ENCODE measurements at places on chromosomes 12 and 14.

GRCh38 chr12:5511256-5511643 lies 79.3 kb downstream of the NTF3 start:
- DNase-seq: no peak

- DNase-seq: no peak
These were observed 52.4 kb upstream of the EIF5 start for GRCh38 chr14:103281496-103282231.

- DNase-seq: no peak
These were observed 8.0 kb upstream of the C12orf42 start for GRCh38 chr12:103503546-103504480.

DNA sequence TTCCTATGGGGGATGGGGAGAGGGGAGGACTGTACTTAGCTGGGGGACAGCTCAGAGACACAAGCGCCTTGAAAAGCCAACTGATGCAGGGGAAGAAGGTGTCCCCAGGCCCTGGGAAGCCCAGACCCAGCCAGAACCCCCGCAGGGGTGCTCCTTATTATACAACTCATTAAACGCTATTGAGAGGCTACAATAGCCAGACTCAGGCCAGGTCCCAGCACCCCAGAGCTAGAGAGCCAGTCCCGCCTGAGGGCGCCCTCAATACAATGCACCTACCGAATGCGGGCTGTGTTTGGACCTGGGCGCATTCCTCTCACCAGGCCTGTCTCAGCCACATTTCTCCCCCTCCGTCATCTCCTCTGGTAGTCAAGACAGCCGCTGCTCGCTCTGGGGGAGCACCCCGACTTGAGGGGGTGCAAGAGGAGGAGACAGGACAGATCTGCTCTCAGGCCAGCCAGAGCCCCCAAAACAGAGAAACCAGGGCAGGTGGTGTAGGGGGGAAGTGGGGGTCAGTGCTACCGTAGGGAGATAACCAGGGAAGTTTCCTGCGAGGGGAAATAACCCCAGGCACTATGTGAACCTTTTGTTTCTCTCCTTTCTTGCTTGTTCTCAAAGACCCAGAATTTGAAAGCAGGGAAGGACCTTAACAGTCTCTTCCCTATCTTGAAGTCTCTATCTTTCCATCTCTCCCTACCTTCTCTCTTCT lies 6.1 kb upstream of the ASIC1 start:
- no peak for DNase-seq

DNA sequence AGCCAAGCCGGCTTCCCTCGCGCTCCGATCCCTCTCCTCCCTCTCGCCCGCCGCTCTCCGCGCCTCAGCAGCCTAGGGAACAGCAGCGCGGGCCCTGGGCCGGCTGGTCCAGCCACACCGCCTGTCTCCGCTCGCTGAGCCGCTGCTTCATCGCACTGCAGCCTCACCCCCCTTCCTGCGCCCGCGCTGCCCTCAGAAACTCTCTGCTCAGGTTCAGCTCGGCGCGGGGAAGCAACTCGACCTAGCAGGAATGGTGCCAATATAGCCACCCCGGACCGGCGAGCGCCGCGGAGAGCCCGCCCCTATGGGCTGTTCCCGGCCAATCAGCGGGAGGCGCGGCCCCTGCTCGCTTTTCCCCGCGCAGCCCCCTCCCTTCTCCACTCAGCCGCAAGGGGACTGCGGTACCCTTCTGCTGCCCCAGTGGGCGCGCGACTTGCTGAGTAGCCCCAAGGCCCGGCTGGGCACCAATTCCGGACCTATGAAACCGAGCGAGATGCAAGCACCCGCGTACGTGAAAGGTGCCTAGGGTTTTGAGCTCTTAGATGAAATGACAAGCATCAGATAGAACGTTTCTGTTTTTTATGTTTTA lies at the start of gene ADAMTS20:
Gene ADAMTS20, minus strand, starts transcription at position 233 of the 589 bp plus-strand sequence. CDS start 282 bp downstream, outside the sequence.
- DNase-seq: no peak

DNA sequence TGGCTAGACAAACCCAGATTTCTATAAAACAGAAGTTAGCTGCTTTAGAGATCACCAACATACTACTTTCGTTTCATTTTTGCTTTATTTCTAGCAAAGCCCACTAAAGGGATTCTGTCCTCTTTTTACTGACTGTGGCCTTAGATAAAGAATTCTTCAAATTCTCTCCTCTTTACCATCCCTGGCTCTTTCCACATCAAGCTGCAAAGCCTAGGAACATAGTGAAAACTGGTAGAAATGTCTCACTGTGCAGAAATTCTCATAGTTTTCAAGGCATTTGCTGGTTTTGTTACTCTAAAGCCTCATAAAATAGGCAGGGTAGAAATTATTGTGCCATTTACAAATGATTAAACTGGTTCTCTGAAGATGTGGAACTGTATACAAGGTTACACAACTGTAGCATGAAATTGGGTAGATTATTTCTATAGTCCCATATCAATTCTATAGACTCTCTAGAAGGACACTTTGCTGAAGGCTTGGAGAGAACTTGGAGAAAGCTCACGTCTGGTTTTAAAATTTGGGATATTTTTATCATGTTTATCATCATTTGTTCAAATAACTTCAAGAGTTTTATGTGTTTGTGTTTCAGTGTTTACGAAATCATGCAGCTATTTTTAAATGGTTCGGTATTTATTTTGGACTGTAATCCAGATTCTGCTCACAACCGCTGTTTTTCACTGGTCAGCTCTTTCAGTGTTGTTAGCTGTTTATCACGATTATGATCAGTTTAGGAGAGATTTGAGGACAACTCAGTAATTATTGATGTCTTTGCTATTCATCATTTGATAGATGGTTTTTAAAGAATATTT lies 36.7 kb upstream of the CSRP2 start:
- no peak for DNase-seq

GRCh38 chr12:115749071-115749841 lies 528.2 kb downstream of the MED13L start:
- DNase-seq: no peak

GRCh38 chr14:75011356-75011994 lies 8.8 kb downstream of the EIF2B2 start:
- DNase-seq: no peak

DNA sequence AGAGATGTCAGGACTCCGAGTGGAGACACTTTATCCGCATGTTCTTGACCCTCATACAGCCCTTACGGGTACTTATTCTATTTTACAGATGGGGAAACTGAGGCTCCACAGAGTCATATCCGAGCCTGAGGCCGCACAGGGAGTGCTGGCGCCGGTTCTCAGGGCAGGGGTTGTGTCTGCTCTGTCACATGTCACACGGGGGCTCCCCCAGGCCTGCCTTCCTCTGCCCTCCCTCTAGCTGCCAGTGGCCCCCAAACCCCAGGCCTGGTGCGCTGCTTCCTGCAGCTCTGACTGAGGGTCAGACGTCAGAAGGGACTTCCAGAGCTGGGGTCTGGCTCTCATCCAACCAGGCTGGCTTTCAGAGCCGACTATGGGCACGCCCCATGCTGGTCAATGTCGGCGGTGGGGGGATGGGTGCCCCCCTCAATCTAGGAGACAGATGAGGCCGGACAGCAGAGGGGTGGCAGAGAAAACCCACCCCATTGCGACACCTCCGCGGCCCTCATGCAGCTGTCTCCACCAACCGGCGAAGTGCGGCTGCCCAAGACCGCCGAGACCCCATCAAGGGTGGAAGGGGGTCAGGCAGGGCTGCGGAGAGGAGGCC lies 811 bp upstream of the INF2 start:
- DNase-seq: no peak

DNA sequence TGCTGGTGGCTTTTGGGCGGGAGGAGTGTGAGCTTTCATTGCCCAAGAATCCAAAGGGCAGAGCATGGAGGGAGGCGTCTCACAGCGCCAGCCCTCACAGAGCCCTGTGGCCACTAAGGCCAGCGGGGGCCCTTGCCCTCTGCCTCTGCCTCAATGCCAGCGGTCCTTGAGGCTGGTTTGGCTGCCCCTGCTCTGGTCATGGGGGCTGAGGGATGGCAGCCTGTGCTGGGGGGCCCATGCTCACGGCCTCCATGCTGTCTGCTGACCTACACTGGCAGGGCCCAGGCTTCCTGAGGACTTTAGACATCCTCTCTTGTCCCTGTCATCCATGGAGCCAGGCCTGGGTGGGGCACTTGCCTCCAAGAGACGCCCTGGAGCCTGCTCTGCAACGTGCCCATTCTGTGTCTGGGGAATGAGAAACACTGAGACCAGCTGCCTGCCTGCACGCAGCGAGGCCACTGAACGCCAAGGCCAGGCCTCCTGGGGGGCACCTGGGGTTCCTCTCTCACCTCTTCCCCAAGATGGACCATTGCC lies 143.4 kb downstream of the KIF26A start:
- peak; percentile 4 for DNase-seq

DNA sequence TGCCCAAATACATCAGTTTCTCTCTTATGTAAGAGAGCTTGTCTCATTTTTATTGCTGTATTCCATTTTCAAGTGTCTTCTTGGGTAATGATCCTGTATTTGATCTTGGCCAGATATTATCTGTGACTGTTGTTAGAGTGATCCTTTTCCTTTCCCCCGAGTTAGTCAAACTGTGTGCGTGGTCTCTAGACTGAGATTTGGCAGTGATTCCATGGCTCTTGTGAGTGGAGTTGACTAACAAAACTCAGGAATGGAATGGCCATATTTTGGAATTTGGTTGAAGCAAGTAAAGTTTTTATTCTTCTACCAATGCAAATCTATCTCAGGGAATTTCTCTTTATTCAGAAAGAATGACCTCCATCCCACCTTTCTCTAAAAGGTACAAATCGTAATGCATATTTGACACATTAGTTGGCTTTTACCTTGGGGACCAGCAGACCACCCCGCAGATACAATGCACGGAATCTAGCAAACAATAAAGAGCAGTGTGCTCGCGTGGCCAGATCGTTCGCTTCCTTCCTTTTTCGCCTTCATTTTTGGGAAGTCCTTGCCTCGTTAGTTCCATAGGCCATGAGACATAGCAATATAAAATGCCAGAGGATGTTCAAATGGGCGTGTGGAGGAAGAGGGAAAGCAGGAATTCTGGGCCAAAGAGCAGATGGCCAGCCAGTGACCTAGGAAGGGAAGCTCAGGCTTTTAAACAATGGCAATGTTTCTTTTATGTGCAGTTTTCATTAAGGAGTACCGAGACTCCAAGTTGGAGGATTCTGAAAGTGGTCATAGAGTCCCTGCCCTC lies 24.4 kb downstream of the ETV6 start:
- no peak for DNase-seq

DNA sequence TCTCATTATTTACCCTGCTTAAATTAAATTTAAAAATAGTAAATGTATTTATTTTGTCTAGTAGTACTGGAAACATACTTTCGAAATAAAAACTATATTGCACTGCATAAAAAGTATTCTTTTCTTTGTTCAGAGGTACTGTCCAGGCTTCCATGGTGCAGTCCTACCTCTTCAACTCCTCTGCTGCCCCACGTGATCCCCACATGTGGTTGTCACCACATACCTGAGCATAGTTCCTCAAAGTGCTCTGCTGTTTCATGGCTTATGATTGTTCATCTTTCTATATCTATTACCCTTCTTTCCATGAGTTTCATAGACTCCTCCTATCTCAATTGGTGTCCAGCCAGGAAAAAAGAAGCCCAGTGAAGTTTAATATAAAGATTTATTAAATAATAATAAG lies 317.5 kb upstream of the OR4E1 start:
- DNase-seq: no peak

GRCh38 chr12:124808272-124808671 lies 55.4 kb downstream of the SCARB1 start:
- DNase-seq: no peak

DNA sequence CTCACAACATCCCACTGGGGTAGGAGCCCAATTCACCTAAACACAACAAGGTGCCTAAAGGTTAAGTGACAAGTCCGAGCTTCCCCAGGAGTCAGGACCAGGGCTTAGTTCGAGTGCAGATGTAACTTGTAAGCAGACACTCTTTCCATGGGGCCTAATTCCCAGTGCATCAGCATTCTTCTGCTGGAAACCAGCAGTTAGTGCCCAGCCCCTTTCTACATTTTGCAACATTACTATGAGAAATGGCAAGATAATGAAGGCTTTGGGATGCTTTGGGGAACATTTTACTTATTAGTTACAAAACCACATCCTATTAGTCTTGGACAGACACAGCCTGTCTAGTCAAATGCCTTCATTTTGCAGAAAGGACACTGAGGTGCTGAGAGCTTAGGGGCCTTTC lies 179.8 kb downstream of the CALM1 start:
- no peak for DNase-seq
